ENCODE measurements at places on chromosomes 1 and 21.

GRCh38 chr21:26199456-26199855 is 28.9 kb upstream of the APP start:
- DNase-seq: no peak

DNA sequence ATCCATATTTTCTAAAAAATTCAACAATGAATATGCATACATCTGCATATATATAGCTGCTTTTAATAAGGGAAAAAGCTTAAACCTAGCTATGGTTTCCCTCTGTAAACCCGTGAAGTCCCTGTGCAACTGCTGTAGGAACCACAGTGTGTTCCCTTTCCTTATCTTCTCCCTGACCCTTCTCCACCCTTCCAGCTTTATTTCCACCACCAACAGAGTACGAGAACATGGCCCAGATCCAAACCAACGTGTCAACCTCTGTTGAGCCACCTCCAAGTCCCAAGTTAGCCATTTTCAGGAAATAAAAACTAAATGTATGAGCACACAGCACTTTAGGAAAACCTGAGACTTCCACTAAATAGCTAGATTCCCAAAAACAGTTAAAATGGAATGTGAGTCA is 20.3 kb downstream of the SUSD4 start:
- no peak for DNase-seq

GRCh38 chr1:160360227-160360695 is 6.6 kb upstream of the NHLH1 start:
- no peak for DNase-seq

DNA sequence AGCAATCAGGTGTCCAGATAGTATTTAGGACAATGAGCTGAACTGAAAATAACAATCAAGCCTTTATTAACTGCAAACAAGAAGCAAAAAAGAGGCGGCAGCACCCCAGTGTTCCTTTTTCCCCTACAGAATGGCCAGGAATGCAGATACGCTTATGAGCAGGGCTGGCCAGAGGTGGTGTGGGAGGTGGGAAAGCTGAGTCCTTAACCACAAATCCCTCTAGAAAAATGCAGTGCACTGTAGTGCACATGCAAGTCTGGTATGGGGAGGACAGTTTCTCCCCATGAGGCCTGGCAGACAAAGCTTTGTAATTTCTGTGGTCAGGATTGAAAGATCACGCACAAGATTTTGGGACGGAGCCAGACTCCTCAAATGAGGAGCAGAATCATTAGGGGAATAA is 10.7 kb upstream of the IFNAR1 start:
- DNase-seq: no peak

DNA sequence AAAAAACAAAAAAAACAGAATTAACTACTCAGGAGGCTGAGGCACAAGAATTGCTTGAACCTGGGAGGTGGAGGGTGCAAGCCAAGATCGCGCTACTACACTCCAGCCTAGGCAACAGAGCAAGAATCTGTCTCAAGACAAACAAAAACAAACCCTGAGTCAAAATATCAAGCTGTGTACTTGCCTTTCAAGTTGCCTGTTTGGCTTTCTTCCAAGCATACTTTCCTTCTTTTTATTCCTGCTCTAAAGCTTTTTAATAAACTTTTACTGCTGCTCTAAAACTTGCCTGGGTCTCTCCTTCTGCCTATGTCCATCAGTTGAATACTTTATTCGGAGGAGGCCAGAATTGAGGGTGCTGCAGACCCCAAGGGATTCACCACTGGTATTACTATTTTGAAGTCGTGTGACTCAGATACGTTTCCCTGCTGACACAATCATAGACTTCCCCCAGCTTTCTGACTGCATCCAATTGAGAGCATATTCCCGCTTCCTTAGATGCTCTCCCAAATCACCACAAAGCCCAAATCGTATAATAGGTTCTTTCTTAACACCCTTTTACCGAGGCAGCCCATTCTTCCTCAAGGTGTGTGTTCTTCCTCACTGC is 3.5 kb upstream of the ACBD6 start:
- no peak for DNase-seq

DNA sequence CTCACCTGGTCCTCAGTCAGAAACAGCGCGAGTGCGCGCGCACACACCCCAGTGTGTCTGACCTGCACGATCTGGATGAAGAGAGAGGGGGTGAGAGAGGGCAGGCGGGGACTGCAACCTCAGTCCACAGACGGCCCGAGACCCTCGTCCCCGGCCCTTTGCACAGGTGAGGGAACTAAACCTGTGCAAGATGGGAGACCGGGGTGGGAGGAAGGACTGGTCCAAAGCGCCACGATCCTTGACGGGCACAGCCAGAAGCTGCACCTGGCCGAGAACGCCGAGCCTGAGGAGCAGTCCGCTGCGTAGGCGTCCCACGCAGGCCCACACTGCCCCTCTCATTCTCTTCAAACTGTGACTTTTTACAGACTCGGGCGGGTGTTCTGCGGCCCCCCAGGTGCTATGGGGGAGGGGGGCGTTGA is 519 bp upstream of the IQCC start:
- DNase-seq: no peak

DNA sequence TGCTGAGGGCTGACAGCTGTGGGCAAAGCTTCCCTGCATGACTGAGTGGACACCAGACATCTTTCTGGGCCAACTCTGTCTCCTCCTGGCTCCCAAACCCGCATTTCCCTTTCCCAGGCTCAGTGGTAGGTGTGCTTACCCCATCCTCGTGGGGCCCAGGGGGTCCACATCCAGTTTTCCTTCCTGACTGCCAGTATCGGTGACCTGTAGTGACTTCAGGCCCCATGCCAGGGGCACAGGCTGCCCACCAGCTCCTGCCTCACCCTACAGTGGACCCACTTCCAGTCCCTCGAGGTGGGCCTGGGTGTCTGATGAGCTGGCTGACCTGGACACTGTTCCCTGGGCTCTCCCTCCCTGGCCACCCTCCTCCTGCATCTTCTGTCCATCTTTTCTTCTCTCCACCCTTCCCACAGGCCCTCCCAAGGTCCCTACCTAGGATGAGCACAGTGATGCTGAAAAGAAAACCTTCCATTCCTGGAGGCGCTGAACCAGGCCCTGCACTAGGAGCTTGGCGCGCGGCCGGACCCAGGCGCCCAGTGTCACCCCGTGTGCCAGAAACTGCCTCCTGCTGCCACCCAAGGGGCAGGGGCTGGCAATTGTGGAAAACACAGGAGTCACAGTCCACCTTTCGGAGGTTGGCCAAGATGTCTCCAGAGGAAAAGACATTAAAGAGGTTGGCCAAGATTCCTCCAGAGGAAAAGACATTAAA is 67.1 kb downstream of the RUNX3 start:
- no peak for DNase-seq

- no peak for DNase-seq
Observed at GRCh38 chr1:185311589-185312225, 5.3 kb downstream of the IVNS1ABP start.

DNA sequence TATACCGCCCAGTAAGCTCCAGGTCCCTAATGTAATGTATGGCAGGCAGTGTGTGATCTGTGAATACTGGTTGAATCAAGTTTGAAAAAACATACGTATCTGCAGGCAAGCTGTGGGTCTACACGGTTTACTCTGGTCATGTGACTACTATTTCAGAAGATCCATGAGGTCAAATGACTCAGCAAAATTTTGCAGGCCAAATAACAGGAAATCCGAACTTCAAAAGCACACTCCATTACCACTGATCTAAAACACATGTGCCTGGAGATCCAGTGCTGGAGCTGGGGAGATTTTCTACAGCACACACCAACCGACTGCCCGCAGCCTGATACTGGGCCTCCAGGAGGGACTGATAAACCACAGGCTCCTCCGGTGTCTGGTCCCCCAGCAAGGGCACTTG is 64.5 kb upstream of the SLC44A3 start:
- DNase-seq: no peak

DNA sequence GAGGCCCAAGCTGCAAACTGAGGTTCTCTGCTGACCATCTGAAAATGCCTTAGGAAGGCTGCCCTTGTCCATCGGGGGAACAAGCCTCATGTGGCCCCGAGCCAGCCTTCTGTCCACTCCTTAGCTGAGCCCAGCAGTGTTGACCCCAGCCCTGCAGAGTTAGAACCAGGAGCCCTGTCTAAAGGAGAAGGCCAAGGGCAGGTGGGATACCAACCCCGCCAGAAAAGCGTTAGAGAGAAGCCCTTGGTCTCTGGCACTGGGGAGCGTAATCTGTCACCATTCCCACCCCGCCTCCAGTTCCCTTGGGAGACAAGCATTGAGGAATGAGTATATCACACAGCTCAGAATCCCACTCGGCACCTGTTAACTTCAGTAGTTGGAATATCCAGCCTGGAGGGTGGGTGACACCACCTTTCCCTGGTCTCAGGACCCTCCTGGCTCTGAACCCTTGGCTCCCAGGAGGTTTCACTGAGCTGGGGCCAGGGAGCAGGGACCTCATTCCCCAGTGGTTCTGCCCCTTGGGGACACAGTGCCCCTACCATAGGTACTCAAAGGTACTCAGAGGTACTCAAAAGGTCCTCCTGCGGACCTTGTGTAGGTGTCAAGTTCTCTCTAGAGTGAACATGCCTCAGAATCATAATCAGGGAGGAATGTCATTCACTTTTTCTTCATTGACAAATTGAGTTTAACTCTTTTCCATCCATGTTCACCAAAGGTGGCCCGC is 16.4 kb downstream of the ETS2 start:
- no peak for DNase-seq

GRCh38 chr1:12592496-12592895 is 25.5 kb downstream of the DHRS3 start:
- DNase-seq: no peak

GRCh38 chr1:117757668-117758067 is 151.8 kb downstream of the TENT5C start:
- no peak for DNase-seq

- no peak for DNase-seq
Observed at GRCh38 chr1:2411801-2412394, 466 bp downstream of the PEX10 start.

GRCh38 chr1:58227604-58228003 is 318.9 kb downstream of the OMA1 start:
- no peak for DNase-seq

DNA sequence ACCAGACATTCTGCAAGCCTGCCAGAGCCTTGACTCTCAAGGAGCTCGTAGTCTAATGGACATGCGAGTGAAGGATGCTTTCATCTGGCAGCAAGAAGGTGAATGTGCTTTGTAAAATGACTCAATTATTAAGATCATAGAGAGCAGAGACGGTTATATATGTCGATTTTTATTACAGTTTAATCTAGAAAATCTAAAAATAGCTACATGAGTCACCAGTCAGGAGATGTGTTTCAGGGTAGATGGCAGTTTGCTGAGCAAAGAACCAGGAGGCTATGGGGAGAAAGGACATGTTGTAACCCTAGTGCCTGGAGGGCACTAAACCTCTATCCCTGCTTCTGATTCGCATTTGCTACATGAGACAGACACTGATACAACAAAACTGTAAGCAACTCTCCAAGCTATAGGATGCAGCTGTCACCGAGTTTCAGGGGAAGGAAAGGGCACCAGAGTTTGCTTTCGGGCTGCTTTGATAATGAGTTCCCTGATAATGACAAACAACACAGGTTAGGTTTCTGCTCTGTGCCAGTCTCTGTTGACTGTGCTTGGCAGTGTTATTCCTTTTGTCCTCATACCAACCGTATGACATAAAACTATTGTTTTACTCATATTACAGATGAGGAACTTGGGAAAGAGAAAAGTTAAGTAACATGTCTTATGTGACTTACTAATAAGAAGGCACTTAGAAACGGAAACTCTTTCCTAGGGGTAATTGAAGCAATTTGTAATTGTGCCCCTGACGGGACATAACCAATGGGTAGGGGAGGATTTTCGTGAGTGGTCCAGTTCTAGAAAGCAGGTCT is 43.2 kb downstream of the C1orf198 start:
- DNase-seq: no peak

DNA sequence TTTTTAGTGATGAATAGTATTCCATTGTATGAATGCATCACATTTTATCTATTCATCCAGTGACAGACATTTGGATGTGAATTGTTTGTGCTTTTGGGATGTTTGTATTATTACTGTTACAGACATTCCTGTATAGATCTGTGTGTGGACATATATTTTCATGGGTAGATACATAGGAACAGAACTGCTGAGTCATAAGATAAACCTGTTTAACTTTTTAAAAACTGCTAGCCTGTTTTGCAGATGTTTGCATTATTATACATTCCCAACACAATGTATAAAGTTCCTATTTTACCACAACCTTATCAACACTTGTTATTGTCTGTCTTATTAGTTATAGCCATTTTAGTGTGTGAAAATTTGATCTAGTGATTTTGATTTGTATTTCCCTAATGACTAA is 46.8 kb downstream of the TYW3 start:
- DNase-seq: no peak

DNA sequence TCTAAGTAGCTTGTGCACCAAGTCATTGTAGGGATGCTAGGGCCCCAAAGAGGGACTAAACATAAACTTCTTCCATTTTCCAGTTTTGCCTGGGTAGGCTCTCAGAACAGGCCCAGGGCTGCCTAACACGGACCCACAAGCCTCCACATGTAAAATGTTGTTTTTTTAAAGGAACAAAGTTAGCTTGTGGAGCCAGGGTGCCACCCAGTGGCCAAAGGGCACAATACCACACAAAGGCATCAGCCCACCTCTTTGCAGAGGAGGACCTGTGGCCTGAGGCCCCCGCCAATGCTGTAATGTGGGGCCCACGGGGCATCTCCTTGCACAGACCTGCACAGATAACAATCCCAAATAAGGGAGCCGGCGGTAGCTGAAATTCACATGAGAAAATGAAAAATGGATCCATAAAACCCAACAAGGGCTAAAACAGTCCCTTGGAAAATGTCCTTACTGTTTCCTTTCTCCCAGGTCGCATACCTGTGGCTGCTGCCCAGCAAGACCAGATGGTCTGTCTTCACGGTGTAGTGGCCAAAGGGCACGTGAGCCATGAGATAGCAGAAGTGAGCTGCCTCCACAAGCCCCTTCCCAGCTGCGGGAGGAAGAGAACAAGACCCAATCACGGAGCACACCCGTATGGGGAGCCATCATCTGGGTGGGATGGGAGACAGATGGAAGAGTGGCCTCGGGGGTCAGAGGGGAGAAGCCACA is 23.8 kb downstream of the SEC16B start:
- no peak for DNase-seq

DNA sequence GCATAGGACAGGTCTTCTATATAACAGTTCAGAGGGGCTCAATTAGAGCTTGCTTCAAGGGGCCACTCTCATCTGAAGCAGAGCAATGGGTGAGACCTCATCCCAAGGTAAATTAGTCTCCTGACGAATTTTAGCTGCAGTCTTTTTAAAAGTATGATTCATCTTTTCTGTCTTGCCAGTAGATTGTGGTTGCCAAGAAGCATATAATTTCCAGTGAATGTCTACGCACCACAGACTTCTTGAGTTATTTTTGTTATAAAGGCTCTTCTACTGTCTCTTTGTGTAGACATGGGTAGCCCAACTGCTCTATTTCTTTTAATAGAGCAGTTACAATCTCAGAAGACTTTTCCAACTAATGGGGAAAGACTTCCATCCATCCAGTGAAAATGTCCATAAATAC is 108.9 kb upstream of the FMN2 start:
- no peak for DNase-seq

- DNase-seq: no peak
Observed at GRCh38 chr1:176241385-176242015, 34.4 kb upstream of the COP1 start.

DNA sequence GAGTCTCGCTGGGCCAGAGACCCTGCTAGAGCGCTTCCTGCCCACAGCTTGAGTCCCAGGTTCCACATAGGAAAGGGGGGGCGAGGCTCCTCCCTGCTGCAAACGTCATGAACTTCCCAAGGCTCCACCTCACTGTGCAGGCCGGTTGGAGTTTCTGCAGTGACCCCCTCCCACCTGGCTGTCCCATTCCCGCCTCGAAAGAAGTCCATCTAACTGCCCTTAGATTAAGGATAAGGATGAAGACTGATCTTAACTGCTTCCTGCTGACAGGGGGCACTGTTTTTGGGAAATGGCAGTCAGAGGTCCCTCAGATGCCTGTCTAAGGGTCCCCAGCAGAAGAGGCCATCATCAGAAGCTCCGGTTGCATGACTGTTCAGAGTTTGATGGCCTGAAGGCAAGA is 62.7 kb downstream of the STUM start:
- no peak for DNase-seq

Data from activated CD4-positive, CD25-positive, alpha-beta regulatory T cell (primary cell).